ENCODE measurements at places on chromosomes 3 and 15. TPM values are rescaled to one million over a fixed set of nuclear protein-coding genes. Genes with fewer than 3 reads are reported as not detected.

DNA sequence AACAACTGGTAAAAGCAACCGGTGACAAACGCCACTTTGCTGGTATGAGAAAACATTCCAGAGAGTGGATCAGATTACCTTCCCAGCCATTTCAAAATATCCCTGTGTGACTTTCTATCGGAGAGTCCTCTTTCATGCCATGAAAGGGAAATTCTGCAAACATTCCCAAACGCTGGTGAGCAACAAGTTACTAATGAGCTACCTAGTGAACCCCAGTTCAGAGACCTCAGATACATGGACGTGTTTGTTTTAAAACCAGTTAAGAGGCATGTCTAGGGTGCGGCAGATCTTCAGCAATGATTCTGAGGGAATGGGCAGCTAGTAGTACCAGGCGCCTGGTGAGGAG lies 418.2 kb upstream of the NR2F2 start:
- H3K36me3 ChIP-seq, result no peaks in the 10 kb centered on the region

- no peak for DNase-seq
- H3K4me1 ChIP-seq, result peaks cover 23% of the 10 kb centered on the region
- no peaks in the 10 kb centered on the region for H3K27me3 ChIP-seq
- no peak overlapping the region for H3K27ac ChIP-seq
- peaks cover 74% of the 10 kb centered on the region for H3K36me3 ChIP-seq
Measured at GRCh38 chr3:128100161-128100560, 23.5 kb downstream of the RUVBL1 start.

DNA sequence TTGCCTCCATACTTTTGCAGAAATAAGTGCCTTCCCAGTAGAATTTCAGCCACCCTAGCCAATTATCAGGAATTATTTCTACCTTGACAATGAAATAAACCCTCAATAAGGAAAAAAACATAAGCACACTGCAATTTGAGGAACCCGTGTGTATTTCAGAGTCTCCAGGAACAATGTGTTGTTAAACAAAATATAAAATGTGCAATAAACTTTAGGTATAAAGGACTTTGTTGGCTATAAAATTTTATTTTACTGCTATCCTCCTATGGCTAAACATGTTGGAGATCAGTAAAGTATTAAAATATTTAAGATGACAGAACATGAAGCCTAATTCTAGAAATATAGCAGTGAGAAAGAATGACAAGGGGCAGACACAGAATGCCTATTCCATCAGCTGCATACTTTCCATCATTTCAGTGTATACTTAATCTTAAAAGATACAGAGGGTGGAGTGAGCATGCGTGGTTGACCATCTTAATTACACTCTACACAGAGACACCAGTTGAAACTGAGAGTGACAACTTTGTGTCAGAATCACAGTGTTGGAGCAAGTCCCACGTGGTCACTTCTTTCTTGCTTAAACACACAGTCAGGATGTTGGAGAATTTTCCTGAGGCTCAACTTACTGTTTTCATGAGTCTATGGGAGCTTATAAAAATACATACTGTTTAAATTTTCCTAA lies 79.0 kb upstream of the SUCLG2 start:
- no peaks in the 10 kb centered on the region for H3K36me3 ChIP-seq
- no peaks in the 10 kb centered on the region for H3K4me1 ChIP-seq
- no peak overlapping the region for H3K27ac ChIP-seq
- DNase-seq, result no peak
- no peak overlapping the region for H3K4me3 ChIP-seq

DNA sequence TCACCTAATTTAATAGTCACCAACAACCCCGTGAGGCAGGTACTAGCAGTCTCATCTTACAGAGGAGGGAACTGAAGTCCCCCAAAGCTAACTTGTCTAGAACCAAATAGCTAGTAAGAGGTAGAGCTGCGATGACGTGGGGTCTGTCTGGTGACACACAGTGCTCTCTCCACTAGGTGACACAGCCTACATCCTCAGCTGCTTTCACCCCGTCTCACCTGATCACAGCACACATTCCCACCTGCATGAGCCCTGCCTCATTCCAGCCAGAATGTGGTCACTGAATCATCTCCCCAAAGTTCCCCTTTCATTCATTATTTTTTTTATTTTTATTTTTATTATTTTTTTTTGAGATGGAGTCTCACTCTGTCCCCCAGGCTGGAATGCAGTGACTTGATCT lies 21.3 kb upstream of the MAGEF1 start:
- no peaks in the 10 kb centered on the region for H3K4me1 ChIP-seq
- no peak for DNase-seq
- no peak overlapping the region for H3K27ac ChIP-seq

GRCh38 chr3:14565868-14566588 lies 25.9 kb upstream of the GRIP2 start:
- H3K27me3 ChIP-seq, result peaks cover 60% of the 10 kb centered on the region
- peaks cover 7% of the 10 kb centered on the region for H3K4me1 ChIP-seq
- peak; percentile 12 for DNase-seq
- H3K4me3 ChIP-seq, result no peak overlapping the region

GRCh38 chr3:66303491-66303901 lies 82.7 kb downstream of the SLC25A26 start:
- no peak for DNase-seq
- H3K4me1 ChIP-seq, result no peaks in the 10 kb centered on the region
- no peaks in the 10 kb centered on the region for H3K36me3 ChIP-seq
- H3K4me3 ChIP-seq, result no peak overlapping the region
- H3K27me3 ChIP-seq, result no peaks in the 10 kb centered on the region

DNA sequence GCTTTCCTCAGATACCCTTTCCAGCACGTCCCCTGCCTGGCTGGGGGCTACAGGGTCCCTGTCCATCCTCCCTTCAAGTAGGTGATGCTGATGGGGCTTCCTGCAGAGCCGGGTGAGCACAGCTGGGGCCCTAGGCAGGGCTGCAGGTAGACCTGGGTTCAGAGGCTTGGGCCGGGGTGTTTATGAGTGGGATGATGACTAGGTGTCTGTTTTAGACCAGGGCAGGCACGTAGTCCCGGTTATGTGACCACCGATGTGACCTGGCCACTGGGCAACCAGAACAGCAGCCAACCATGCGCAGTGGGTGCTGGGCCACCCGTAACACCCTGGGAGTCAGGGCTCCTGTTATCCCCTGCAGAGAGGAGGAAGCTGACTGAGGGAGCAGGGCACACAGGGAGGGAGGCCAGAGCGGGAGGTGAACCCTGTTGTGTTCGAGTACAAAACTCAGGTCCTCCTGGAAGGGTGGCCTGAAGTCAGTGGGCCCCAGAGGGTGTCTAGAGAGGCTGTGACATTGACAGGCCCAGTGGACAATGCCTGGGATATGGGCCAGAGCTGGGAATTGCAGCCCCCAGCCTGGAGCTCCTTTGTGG lies 101.6 kb downstream of the PLXNA1 start:
- no peak overlapping the region for H3K4me3 ChIP-seq
- H3K27me3 ChIP-seq, result peaks cover 72% of the 10 kb centered on the region
- no peak for DNase-seq
- H3K36me3 ChIP-seq, result no peaks in the 10 kb centered on the region

GRCh38 chr3:146590521-146590920 lies 14.6 kb downstream of the PLSCR5 start:
- DNase-seq, result no peak
- H3K4me3 ChIP-seq, result no peak overlapping the region
- H3K27me3 ChIP-seq, result no peaks in the 10 kb centered on the region
- H3K36me3 ChIP-seq, result no peaks in the 10 kb centered on the region
- no peaks in the 10 kb centered on the region for H3K4me1 ChIP-seq

GRCh38 chr15:89743594-89743993 lies 7.5 kb downstream of the MESP1 start:
- no peaks in the 10 kb centered on the region for H3K4me1 ChIP-seq
- no peak for DNase-seq
- no peak overlapping the region for H3K27ac ChIP-seq
- H3K36me3 ChIP-seq, result no peaks in the 10 kb centered on the region
- peaks cover 18% of the 10 kb centered on the region for H3K27me3 ChIP-seq
- no peak overlapping the region for H3K4me3 ChIP-seq

DOCK3 gene
- 0.19 TPM for total RNA-seq

ZPLD1 gene
- 0.64 TPM for total RNA-seq

TRIM71 gene
- not detected for total RNA-seq

STXBP5L gene
- not detected for total RNA-seq

TMEM45A gene
- 0.95 TPM for total RNA-seq

SHQ1 gene
- total RNA-seq, result 22.3 TPM

LRRC31 gene
- total RNA-seq, result 2.8 TPM

SNX1 gene
- total RNA-seq, result 119 TPM

ECE2 gene
- total RNA-seq, result not detected
